Tibial nerve (tissue), 4 donors: ENCODE measurements at places on chromosomes 6 and 20. TPM values are rescaled to one million over a fixed set of nuclear protein-coding genes. Genes with fewer than 3 reads are reported as not detected.
A peak's percentile ranks its signal among the peaks of the same experiment; 100 is the strongest.

DNA sequence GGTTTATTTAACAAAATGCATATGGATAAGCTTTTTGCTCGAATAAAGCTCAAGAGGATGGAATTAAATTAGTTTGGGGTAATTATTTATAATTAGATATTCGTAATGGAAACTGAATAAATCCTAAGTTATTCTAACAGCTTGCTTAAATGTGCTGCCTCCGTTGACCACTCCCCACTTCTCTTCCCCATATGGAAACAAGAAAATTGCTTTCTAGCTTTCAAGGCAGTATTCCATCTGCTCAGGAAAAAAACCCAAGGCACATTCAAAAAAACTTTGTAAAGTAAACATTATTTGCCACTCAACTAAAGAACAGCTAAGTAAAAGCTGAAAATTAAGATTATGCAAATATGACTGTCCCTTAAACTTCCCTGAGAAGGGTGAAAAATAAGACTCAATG, 369.2 kb downstream of the HAO1 start:
- no peak overlapping the region for H3K4me3 ChIP-seq
- DNase-seq, result no peak
- no peaks in the 10 kb centered on the region for H3K4me1 ChIP-seq
- H3K36me3 ChIP-seq, result no peaks in the 10 kb centered on the region
- H3K27me3 ChIP-seq, result no peaks in the 10 kb centered on the region

- no peak overlapping the region for H3K27ac ChIP-seq
- H3K4me3 ChIP-seq, result no peak overlapping the region
- peaks cover 29% of the 10 kb centered on the region for H3K4me1 ChIP-seq
- no peak for DNase-seq
Measured at GRCh38 chr6:125947615-125948014, 9.0 kb upstream of the HINT3 start.

DNA sequence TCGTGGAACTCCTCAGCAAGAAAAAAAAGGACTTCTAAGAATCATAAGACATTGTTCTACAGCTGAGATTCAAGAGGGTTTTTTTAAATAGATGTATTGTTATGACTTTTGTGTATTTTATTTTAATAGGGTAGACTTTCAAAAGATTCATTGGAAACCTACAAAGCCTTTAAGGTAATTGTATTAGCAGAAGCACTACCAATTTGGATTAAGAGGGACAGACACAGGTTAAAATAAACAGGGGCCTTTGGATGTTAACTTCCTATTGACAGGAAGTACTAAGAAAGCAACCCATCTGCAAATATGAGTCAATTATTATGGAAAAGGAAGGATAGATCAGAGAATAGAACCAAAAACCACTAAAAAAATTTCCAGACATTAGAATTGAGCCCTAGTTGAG, 153.5 kb downstream of the HDGFL1 start:
- DNase-seq, result no peak
- no peaks in the 10 kb centered on the region for H3K27me3 ChIP-seq
- H3K27ac ChIP-seq, result no peak overlapping the region
- no peaks in the 10 kb centered on the region for H3K36me3 ChIP-seq

DNA sequence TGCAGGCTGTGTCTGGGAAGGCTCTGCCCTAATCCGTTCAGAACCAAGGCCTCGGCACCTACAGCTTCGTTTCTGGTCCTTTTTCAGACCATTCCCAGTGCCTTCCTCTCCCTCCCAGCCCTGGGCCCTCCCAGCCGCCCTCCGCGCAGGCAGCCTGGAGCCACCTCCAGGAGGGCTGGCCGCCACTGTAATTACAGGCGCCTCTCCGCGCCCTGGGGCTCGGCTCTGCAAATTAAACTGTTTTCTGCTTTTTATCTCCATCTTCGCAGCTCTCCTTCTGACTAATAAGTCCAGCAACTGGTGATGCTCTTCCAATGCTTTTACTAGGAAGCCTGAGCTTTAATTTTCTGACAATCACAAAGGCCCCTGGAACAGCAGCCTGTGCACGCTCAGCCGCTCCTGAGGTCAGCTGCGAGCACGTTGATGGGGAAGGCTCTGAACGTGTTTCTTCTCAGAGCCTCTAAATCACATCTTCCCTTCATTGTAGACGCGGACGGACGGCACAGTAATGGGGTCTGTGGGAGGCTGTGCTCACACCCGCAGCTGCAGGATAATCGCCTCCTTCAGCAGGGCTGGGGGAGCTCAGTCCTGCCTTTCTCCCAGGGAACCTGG, 194.6 kb downstream of the DLL1 start:
- no peak for DNase-seq
- no peaks in the 10 kb centered on the region for H3K27me3 ChIP-seq
- no peak overlapping the region for H3K27ac ChIP-seq
- H3K4me1 ChIP-seq, result peaks cover 6% of the 10 kb centered on the region
- H3K4me3 ChIP-seq, result no peak overlapping the region
- no peaks in the 10 kb centered on the region for H3K36me3 ChIP-seq

DNA sequence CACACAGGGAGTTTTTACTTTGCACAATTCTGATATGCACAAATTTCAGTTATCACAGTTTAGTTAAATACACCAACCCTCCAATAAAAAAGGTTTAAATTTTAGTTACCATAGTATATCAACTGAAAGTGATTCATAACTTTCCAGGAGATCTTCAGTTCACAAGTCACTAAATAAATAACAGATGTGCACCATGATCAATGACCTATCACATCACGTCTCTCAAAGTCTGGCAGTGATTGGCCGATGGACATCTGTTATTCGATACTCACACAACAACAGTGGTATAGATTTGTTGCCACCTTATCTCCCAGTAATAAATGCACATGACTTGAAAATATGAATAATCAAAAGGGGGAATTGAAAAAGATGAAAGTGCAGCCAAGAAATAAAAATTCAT, 66.8 kb upstream of the PTCHD4 start:
- DNase-seq, result no peak
- no peak overlapping the region for H3K27ac ChIP-seq
- H3K27me3 ChIP-seq, result no peaks in the 10 kb centered on the region
- no peak overlapping the region for H3K4me3 ChIP-seq

DNA sequence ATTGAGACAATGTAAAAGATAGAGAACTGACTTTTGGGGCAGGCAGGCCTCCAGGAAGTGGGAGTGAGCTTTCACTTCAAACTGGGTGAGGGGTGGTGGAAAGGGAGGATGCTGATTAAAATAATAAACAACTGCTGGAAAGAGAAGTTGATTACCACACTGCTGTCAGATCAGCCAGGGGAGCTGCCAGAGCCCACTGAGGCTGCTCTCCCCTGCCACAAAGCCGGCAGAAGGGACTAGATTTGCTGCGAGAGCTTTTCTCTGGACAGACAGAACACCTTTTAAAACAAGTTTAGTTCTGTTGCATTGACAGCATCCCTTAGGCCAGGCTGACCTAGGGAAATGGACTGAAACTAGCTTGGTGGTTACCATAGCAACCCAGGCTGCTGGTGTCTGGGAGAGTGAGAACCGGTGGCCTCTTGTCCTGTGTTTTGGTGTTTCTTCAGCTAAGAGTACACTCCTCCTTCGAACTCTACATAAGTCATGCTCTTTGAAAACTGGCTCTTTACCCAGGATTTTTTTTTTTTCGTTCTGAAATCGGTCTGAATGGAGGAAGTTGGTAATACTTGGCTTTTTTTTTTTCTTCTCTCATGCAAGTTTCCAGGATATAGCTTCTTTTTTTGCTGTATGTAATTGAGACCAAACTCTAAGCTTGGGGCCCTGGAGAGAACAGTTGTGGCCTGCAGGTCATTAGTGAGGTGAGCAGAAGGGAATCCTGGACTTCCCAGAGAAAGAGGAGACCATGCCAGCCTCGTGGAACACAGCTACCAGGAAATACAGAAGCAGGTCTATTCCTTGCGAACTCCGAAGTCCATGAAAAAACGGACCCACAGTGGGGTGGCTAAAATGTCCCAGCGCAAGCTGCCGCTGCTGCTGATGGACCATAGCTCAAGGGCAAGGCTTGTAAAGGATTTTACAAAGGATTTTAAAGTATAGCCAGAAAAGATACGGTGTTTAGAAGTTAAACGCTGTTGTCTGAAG, 374.4 kb downstream of the UTRN start:
- H3K4me3 ChIP-seq, result no peak overlapping the region
- H3K4me1 ChIP-seq, result peaks cover 9% of the 10 kb centered on the region
- DNase-seq, result peak; percentile 22
- H3K36me3 ChIP-seq, result no peaks in the 10 kb centered on the region
- peak overlapping the region; percentile 33 for H3K27ac ChIP-seq

GRCh38 chr20:8372824-8373380, 240.8 kb downstream of the PLCB1 start:
- H3K27ac ChIP-seq, result no peak overlapping the region
- no peak overlapping the region for H3K4me3 ChIP-seq
- no peak for DNase-seq
- no peaks in the 10 kb centered on the region for H3K4me1 ChIP-seq

The FAM83C gene
- total RNA-seq, result not detected

- H3K27me3 ChIP-seq, result no peaks in the 10 kb centered on the region
- peaks cover 26% of the 10 kb centered on the region for H3K4me1 ChIP-seq
- H3K27ac ChIP-seq, result no peak overlapping the region
Measured at GRCh38 chr6:144469144-144469575, 184.0 kb downstream of the UTRN start.
